ENCODE measurements at places on chromosomes 5 and 9.
A peak's percentile ranks its signal among the peaks of the same experiment; 100 is the strongest.

GRCh38 chr5:10701567-10702039 lies 59.4 kb downstream of the DAP start:
- DNase-seq, result no peak

GRCh38 chr5:137366526-137366925 lies 132.6 kb downstream of the SPOCK1 start:
- no peak for DNase-seq

- no peak for DNase-seq
These were observed 125.0 kb downstream of the EPB41L4A start for GRCh38 chr5:112294126-112294525.

DNA sequence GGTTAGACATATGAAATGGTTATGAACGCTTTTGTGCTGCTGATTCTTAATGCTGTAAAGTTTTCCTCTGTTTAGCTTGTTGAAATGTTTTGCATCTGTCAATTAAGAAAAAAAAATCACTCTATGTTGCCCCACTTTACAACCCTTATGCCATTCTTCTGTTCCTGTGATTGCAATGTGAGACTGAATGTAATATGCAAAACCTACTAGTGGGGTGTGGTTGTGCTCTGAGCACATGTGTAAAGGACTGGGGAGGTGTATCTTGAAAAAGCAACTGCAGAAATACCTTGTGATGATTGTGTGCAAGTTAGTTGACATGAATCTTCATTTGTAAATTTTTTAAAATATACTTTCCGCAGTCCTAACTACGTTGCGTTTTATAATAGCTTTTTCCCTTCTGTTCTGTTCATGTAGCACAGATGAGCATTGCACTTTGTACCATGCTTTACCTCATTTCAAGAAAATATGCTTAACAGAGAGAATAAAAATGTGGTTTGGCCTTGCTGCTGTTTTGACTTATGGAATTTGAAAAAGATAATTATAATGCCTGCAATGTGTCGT lies 357.0 kb upstream of the PIK3R1 start:
- no peak for DNase-seq

- no peak for DNase-seq
These were observed 80.6 kb downstream of the RAD23B start for GRCh38 chr9:107363516-107364152.

GRCh38 chr5:2196416-2196815 lies 313.7 kb upstream of the IRX4 start:
- no peak for DNase-seq

GRCh38 chr5:159975462-159976019 lies 33.4 kb upstream of the TTC1 start:
- peak; percentile 20 for DNase-seq

Measured in GOT3 (cell line).